ENCODE measurements at places on chromosomes 5 and 9.

DNA sequence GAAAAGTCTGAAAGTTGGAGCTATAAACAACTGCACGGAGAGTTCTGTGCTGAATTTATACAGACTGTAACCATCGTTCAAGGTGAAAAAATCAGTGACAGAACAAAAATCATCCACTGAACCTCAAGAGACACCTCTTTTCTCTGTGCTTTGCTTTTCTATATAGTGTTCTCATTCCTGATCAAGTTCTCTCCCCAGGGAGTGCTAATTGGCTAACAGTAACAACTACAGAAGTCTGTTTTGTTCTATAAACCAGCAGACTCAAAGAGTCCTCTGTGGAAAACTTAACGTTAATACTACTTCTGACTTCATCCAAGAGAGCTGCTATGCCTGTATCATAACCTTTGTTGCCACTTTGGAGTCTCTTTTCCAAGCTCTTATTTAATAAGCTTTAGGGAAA is 1388.3 kb upstream of the C9orf72 start:
- no peak for DNase-seq

DNA sequence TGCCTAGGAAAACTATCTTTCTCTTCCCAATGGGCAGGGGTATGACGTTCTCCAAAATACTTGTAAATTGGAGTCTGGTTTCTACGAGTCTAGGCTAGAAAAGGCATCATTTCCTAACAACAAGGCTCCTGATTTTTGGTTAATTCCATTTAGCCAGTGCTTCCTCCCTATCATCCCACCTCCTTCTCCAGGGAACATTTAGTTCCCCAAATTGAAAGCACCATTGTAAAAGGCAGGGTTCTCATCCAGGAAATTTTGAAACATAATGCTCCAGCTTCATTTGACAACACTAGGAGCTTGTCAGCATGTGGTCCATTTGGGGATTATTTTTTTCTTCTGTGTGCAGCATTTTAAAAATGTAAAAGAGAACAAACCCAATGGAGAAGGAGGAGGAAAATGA is 256.5 kb upstream of the GRIA1 start:
- no peak for DNase-seq

GRCh38 chr9:108631496-108632285 is 224.1 kb downstream of the ACTL7B start:
- DNase-seq = no peak

DNA sequence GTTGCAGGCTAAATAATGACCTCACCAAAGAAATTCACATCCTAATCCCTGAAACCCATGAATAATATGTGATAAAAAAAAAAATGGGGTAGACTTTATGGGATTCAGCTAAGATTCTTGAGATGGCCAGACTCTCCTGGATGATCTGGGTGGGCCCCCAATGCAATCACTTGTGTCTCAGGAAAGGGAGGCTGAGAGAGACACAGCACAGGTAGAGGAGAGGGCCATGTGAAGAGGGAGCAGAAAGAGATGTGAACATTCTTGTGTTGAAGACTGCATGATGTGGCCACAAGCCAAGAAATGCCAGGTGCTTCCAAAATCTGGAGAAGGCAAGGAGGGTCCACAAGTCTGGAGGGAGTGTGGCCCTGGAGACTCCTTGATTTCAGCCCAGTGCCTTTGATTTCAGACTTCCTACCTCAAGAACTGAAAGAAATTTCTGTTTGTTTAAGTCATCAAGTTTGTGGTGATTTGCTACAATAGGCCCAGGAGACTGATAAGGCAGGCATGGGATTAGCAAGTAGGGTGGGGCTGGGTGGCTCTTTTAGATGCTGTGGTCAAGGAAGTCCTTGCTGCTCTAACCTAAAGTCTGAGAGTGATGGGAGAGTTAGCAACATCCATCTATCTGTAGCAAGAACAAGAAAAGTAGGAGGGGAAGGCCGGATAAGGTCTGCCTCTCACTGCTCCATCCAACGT is 86.6 kb upstream of the FAM120A start:
- DNase-seq = no peak

- DNase-seq = no peak
Observed at GRCh38 chr5:148708854-148709253, 54.5 kb upstream of the HTR4 start.

DNA sequence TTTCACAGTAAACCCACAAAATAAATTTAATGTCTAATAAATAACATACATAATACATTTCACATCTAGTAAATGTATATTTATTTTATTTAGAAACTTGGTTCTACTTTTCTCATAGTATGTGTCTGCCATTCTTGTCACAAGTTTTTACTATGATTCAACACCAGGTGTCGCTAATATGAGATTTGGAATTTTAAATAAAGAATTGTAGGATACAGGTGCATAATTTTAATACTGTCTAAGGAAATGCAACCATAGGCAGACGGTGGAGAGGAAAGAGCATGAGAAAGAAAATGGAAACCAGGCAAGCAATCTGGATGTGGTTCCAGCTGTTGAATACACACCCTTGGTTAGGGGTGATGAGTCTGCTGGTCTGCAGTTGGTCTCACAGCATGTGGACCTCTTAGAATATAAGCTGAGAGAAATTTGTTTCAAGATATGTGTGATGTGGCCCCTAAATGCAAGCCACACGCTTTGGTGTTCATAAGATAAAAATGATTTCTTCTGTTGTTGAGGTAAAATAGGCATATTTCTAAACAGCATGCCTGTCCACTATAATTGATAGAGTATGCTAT is 114.7 kb upstream of the TXNDC8 start:
- DNase-seq = peak; percentile 61

- DNase-seq = no peak
Observed at GRCh38 chr9:117887383-117887782, 183.2 kb downstream of the TLR4 start.

- DNase-seq = no peak
Observed at GRCh38 chr5:104146652-104147051, 584.1 kb upstream of the NUDT12 start.

- no peak for DNase-seq
Observed at GRCh38 chr9:131432050-131432449, 38.2 kb downstream of the PRRC2B start.

DNA sequence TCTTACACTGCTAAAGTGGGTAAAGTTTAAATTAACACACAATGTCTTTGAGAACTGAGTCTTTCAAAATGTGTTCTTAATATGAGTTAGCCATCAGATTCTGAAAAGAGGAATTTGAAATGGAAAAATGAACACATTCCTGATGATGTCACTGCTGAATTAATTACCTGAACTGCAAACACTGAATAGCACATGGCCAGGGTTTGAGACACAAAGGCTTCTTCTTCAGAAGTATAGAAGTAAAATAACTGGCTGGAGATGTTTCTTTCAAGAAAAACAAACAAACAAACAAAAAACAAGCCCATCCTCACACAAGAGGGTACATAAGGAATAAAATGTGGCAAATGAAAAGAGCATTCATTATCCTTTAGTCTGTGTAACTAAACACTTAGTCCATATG is 7.1 kb downstream of the GLIS3 start:
- DNase-seq = no peak

DNA sequence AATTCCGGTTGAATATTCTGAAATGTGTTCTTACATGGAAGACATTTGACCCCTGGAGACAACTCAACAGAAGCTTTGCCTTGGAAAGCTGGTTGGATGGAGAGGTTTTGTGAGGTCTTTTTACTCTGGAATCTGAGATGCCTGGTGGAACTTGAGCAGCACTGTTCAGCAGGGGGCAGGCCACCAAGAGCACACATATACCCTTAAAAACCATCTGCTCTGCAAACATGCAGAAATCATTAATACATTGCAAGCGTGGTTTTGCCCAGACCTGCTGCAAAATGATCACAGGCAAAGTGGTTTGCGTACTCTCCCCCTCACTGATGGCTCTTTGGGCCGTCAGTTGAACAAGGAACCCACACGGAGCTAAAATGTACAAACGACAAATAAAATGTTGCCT is 32.8 kb upstream of the DAP start:
- DNase-seq = no peak

DNA sequence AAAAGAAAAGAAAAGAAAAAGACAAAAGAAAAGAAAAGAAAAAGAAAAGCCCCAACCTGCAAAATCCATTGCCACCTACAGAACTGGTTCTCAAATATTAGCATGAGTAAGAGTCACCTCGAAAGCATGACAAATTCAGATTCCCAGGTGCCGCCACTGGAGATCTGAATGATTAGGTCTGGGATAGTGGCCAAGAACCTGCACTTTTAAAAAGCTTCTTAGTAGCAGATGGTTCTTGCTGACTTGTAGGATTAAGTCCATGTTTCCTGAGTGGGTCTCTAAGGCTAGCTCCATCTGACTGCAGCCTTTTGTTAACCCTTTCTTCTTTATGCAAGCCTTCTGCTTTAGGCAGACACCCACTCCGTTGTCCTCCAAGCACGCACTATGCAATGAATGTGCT is 178.5 kb upstream of the CDH18 start:
- DNase-seq = peak; percentile 31

GRCh38 chr5:122515709-122516431 is 203.8 kb downstream of the SNCAIP start:
- peak; percentile 81 for DNase-seq

- no peak for DNase-seq
Observed at GRCh38 chr9:134318941-134319305, 7.3 kb upstream of the RXRA start.

GRCh38 chr5:147691130-147691529 is 91.4 kb downstream of the JAKMIP2 start:
- no peak for DNase-seq

DNA sequence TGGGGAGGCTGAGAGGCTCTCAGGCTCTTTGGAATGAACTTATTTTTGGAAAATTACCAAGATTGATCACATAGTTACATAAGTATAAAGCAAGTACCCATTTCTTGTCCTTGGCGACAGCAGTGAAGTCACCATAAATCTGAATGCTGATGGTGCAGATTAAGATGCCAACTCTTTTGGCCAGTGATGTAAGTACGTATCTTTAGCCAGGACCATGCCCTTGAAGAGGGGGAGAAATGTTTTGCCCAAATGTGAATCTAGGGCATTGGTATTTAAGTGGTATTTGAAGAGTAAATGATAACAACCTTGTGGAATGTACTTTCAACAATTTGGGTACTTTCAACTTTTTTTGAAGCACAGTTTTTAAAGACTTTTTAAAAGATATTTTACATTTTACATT is 68.2 kb upstream of the RAD23B start:
- DNase-seq = no peak

- peak; percentile 42 for DNase-seq
Observed at GRCh38 chr9:129183495-129184218, 5.6 kb upstream of the IER5L start.

GRCh38 chr5:135140446-135141204 is 106.6 kb upstream of the PITX1 start:
- DNase-seq = no peak

DNA sequence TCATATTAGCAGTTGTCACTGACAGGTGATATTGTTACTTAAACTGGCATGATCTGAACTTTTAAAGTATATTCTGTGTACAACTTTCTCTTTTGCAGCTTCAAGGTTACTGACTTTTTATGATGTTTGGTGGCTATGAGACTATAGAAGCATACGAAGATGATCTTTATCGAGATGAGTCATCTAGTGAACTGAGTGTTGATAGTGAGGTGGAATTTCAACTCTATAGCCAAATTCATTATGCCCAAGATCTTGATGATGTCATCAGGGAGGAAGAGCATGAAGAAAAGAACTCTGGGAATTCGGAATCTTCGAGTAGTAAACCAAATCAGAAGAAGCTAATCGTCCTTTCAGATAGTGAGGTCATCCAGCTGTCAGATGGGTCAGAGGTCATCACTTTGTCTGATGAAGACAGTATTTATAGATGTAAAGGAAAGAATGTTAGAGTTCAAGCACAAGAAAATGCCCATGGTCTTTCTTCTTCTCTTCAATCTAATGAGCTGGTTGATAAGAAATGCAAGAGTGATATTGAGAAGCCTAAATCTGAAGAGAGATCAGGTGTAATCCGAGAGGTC is 5.9 kb downstream of the ZCCHC7 start:
- no peak for DNase-seq

DNA sequence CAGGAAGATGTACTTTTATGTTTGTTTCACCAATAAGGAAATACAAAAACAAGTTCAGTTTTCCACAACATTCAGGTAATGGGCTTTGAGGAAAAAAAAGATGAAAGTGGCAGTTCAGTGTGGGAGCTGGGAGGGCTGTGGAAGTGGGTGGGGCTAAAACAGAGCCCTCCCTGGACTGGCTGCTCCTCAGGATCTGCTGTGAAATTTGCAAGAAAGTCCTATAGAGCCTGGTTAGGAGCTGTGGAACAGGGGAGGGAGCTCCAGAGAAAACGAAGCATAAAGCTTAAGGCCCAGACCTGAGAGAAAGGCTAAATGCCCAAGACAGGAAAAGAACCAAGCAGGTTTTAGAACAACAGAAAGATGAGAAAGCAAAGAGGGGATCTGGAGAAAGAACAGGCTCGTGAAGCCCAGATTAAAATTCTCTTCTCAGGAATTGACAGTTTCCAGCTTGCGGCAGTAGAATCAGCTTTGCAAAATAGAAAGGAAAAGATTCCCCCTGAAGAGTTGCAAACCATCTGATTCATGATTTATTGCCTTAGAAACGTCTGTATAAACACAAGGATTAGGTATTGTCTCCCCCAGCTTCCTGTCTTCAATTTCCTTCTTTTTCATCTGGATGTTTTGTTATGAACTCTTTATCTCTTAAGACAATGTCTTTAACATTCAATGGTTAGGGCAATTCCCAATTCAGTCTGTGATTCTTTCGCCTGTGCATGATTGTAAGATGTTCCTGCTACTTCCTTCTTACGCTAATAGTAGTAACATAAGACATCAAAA is 26.3 kb upstream of the CRHBP start:
- no peak for DNase-seq
